Activated T-helper 2 cell treated with anti-CD3 and anti-CD28 coated beads, Interferon-gamma antibody, Interleukin-2, Interleukin-4, amounts not matched to agents 10 μg/mL and 5 μg/mL and 100 μg/mL, durations not matched to agents 14 hours and 24 hours and 36 hours (primary cell): ENCODE measurements at places on chromosomes 6 and 20.

- no peak for DNase-seq
These were observed 36.9 kb upstream of the SUMO4 start for GRCh38 chr6:149363154-149363553.

- DNase-seq, result no peak
These were observed 344.7 kb downstream of the CDH4 start for GRCh38 chr20:61596687-61597330.

DNA sequence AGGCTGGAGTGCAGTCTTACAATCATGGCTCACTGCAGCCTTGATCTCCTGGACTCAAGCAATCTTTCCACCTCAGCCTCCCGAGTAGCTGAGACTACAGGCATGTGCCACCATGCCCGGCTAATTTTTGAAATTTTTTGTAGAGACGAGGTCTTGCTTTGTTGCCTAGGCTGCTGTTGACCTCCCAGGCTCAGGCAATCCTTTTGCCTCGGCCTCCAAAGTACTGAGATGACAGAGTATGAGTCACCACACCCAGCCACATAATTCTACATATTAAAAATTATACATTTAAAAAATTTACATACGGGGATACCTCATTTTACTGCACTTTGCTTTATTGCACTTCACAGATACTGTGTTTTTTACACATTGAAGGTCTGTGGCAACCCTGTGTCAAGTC lies 115.1 kb downstream of the MAN1A1 start:
- DNase-seq, result no peak

DNA sequence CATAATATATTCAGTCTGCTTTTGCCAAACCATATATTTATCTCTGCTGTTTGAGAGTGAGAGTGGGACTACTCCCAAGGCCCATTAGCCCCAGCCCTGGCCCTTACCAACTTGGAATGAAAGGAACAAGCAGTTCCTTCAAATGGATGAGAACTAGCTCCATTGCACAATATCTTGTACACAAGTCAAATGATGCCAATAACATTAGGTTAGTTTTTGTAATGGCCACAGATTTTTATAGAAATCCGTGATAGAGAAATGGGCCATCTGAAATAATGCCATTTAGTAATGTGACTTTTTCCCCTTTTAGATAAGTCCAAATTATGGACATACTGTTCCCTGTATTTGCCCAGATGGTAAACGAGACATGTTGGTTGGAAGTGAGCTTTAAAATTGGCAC lies 117.0 kb downstream of the MAP3K7 start:
- no peak for DNase-seq

- no peak for DNase-seq
These were observed 10.3 kb downstream of the MKKS start for GRCh38 chr20:10423735-10424134.

- no peak for DNase-seq
These were observed 5.3 kb upstream of the UBD start for GRCh38 chr6:29564875-29565274.
